ENCODE measurements at places on chromosomes 1 and 21. TPM values are rescaled to one million over a fixed set of nuclear protein-coding genes. Genes with fewer than 3 reads are reported as not detected.

The OPRD1 gene
- not detected for total RNA-seq

The GIPC2 gene
- total RNA-seq: 0.08 TPM

The SLC44A3 gene
- total RNA-seq: 0.52 TPM

GRCh38 chr1:115746021-115746690 is 22.4 kb downstream of the CASQ2 start:
- H3K4me1 ChIP-seq: no peaks in the 10 kb centered on the region
- no peak for DNase-seq
- H3K36me3 ChIP-seq: no peaks in the 10 kb centered on the region
- H3K27ac ChIP-seq: no peak overlapping the region
- H3K27me3 ChIP-seq: peaks cover 7% of the 10 kb centered on the region

Measured in activated CD4-positive, alpha-beta T cell treated with anti-CD3 and anti-CD28 coated beads, Interleukin-2, amount 10 ng/mL, durations not matched to agents 7 days and 5 days (primary cell).